ENCODE measurements at places on chromosomes 4 and X.
A peak's percentile ranks its signal among the peaks of the same experiment; 100 is the strongest.

DNA sequence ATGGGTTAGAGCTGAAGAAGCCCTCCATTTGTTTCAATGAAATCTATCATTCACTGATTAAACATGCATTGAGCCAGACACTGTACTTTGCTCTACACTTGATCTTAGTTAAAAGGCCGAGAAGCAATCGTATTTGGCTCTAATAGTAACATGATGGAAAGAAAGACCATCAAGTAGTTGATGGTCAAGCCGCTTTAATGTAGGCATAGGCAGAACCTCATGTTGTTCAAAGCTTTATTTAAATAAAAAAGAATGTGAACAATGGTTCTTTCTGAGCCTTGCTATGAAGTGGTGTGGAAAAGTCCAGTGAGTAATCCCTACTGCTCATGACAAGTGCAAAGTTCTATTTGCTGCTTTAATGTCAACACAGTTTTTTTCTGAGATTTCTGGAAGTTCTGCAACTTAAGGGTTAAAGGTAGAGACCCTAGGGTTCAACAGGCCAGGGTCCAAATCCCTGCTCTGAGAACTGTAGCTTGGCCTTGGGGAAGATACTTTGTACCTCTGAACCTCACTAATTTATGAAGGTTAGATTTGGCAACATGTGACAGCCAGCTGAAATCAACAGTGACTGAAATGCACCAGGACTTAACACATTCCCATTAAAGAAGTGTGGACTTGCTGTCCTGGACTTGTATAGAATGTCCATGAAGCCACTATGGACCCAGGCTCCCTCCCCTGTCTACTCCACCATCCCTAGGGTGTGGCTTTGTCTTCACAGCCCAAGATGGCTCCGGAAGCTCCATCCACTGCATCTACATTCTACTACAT is 17.9 kb upstream of the LAP3 start:
- DNase-seq, result no peak
- no peak overlapping the region for H3K27ac ChIP-seq
- H3K27me3 ChIP-seq, result no peaks in the 10 kb centered on the region
- H3K4me3 ChIP-seq, result no peak overlapping the region
- no peaks in the 10 kb centered on the region for H3K36me3 ChIP-seq

- no peaks in the 10 kb centered on the region for H3K4me1 ChIP-seq
- no peak overlapping the region for H3K4me3 ChIP-seq
- H3K27me3 ChIP-seq, result no peaks in the 10 kb centered on the region
- no peak for DNase-seq
- H3K36me3 ChIP-seq, result no peaks in the 10 kb centered on the region
These were observed 179.8 kb downstream of the SPCS3 start for GRCh38 chr4:176499518-176499917.

GRCh38 chr4:144583658-144584057 is 62.3 kb upstream of the HHIP start:
- no peak for DNase-seq
- no peaks in the 10 kb centered on the region for H3K36me3 ChIP-seq
- H3K4me1 ChIP-seq, result no peaks in the 10 kb centered on the region
- no peaks in the 10 kb centered on the region for H3K27me3 ChIP-seq

DNA sequence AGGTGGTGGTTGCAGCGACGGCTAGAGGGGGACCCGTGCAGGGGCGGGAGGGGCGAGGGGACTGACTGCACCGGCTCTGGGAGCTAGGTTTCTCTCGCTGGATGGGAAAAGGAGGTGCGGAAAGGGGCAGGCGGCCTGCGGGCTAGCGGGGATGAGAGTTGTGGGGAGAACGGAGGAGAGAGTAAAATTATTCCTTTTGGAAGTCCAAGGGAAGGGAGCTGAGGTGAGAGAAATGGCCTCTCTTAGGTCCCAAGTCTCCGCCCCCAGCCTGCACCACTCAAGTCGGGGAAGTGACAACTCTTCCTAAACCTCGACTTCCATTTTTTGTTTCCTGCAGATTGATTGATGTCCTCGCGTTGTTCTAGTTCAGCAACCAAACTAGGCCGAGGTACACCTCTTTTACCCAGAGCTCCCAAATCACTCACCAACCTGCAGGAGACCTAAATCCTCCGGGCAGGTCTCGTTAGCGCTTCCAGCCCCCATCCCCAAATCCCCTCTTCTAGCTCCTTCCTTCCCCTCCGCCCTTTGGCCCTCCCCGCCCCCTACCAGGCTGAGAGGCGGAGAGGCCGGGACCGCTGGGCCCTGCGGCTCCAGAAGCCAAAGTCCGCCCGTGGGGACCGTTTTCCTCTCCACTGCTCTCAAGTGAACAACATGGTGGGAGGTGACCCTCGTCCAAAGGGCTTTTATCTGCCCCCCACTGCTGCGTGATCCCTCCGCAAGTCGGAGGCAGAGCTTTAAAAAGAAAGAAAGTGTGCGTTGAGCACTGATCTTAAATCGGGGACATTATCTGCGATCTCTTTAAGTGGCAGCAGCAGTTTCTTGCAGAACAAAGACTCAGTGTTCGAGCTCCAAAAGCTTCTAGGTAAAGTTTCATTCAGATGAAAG is 7.3 kb downstream of the PITX2 start:
- H3K27me3 ChIP-seq, result peaks cover 100% of the 10 kb centered on the region
- H3K27ac ChIP-seq, result no peak overlapping the region
- no peak overlapping the region for H3K4me3 ChIP-seq

DNA sequence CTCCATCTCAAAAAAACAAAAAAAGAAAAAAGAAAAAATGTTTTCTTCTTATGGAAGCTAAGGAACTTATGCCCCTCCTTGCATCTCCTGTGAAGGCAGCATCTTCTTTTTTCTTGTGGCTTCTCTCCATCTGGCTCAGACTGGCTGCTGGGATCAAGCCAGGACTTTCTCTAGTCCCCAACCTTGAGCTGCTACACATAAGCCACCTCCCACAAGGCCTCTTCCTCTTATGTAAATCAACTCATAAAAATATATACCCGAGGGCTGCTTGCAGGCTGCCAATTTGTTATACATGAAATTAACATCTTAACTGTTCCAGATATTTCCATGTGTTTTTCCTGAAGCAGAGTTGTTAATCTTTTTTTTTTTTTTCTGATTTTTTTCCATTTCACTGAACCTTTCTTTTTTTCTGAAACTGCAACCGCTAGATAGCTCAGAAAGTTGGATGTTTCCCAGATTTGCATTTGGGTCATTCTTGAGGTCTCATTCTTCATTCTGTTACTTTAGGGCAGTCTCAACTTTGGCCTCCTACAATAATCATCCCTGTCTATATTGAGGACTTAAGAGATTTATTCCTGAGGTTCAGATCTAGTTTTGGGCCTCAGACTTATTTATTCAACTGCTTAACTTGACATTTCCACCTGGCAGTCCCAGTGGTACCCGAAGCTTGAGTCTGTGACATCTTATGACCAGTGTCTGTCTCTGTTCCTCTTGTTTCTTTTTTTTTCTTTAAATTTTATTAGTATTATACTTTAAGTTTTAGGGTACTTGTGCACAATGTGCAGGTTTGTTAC is 10.3 kb downstream of the SNX25 start:
- H3K4me1 ChIP-seq, result peaks cover 11% of the 10 kb centered on the region
- no peak for DNase-seq
- no peaks in the 10 kb centered on the region for H3K36me3 ChIP-seq
- H3K27me3 ChIP-seq, result no peaks in the 10 kb centered on the region

DNA sequence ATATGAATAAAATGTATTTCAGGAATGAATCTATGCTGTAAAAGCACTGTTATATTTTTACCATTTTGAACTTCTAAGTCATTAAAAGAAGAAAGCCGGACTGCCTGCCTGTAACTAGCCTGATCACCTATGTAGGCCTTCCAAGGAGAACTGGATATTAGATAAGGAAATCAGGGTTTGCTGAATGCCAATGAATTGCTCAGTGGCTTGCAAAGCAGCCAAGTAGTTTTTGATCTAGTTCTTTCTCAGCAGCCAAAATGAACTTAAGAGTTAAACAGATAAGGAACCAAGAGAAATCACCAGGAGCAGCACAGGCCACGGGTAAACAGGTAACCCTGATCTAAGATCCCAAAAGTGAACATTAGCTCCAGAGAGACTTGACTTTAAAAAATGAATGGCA is 3.3 kb downstream of the ANXA5 start:
- H3K4me3 ChIP-seq, result no peak overlapping the region
- H3K27me3 ChIP-seq, result no peaks in the 10 kb centered on the region
- peaks cover 25% of the 10 kb centered on the region for H3K36me3 ChIP-seq
- DNase-seq, result no peak
- H3K27ac ChIP-seq, result no peak overlapping the region
- H3K4me1 ChIP-seq, result peaks cover 49% of the 10 kb centered on the region

DNA sequence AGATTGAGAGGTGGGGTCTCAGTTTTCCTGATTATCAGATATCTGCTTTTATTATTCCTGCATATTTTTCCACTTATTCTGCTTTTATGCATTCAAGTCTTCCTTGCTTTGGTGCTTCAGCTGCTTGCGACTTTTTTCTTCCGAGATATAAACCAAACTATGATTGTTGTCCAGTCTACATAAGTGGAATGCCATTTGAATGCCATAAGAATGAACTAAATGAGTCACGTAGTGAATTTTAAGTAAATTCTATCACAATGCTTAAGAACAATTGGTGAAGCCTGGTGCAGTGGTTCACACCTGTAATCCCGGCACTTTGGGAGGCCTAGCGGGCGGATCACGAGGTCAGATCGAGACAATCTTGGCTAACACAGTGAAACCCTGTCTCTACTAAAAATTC is 189.1 kb downstream of the PCDH18 start:
- no peaks in the 10 kb centered on the region for H3K4me1 ChIP-seq
- no peak overlapping the region for H3K27ac ChIP-seq
- DNase-seq, result no peak
- no peak overlapping the region for H3K4me3 ChIP-seq
- H3K36me3 ChIP-seq, result no peaks in the 10 kb centered on the region
- H3K27me3 ChIP-seq, result no peaks in the 10 kb centered on the region

- no peak overlapping the region for H3K4me3 ChIP-seq
- H3K27ac ChIP-seq, result no peak overlapping the region
- H3K4me1 ChIP-seq, result no peaks in the 10 kb centered on the region
- DNase-seq, result no peak
- H3K36me3 ChIP-seq, result no peaks in the 10 kb centered on the region
- no peaks in the 10 kb centered on the region for H3K27me3 ChIP-seq
These were observed 58.7 kb downstream of the RASGEF1B start for GRCh38 chr4:81412946-81413495.

GRCh38 chr4:146049802-146050201 is 111.2 kb upstream of the ZNF827 start:
- no peaks in the 10 kb centered on the region for H3K36me3 ChIP-seq
- no peak overlapping the region for H3K4me3 ChIP-seq
- no peaks in the 10 kb centered on the region for H3K27me3 ChIP-seq
- no peak overlapping the region for H3K27ac ChIP-seq

DNA sequence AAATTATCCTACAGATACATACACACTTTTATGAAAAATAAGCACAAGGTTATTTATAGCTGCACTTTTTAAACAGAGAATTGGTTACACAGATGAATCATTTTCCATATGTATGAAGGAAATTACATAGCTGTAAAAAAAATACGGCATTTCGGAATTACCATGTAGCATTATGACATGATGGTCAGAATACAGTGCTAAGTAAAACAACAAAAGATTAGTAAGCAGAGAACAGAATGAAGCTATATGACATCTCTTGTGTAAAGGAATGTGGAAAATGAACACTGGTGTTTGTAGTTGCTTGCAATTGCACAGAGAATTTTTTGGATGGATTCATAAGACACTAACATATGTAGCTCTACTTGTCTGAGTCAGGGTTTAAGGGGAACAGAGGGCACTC is 1222.0 kb upstream of the PRKX start:
- peak overlapping the region; percentile 70 for H3K27ac ChIP-seq
- DNase-seq, result no peak
- H3K27me3 ChIP-seq, result no peaks in the 10 kb centered on the region
- H3K4me3 ChIP-seq, result no peak overlapping the region

- no peaks in the 10 kb centered on the region for H3K36me3 ChIP-seq
- no peak for DNase-seq
- H3K4me1 ChIP-seq, result no peaks in the 10 kb centered on the region
- H3K4me3 ChIP-seq, result no peak overlapping the region
- H3K27ac ChIP-seq, result no peak overlapping the region
These were observed 28.0 kb upstream of the AMOT start for GRCh38 chrX:112868586-112868985.

GRCh38 chrX:16433021-16433420 is 216.9 kb upstream of the S100G start:
- no peaks in the 10 kb centered on the region for H3K4me1 ChIP-seq
- H3K4me3 ChIP-seq, result no peak overlapping the region
- no peak overlapping the region for H3K27ac ChIP-seq
- no peak for DNase-seq

GRCh38 chr4:17068891-17069290 is 170.4 kb upstream of the LDB2 start:
- peak; percentile 93 for DNase-seq
- H3K4me1 ChIP-seq, result no peaks in the 10 kb centered on the region

DNA sequence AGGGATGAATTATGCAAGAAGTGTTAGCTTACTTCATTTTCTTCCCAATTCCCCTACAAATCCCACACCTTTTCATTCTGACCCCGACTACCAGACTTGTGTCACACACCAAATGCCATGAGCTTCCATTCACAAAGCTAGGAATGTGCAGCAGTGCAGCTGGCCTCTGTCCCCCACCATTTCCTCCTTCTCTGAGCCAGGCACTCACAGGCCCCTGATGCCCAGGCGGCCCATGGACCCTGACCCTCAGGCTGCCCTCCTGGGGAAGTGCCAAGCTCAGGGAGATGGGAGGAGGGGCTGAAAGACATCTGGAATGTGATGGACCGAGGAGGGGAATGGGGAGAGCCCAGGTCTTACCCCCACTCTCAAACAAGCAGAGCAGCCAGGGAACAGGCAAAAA is 67.0 kb upstream of the BCOR start:
- H3K27me3 ChIP-seq, result no peaks in the 10 kb centered on the region
- no peak overlapping the region for H3K27ac ChIP-seq
- peaks cover 29% of the 10 kb centered on the region for H3K4me1 ChIP-seq
- no peaks in the 10 kb centered on the region for H3K36me3 ChIP-seq

DNA sequence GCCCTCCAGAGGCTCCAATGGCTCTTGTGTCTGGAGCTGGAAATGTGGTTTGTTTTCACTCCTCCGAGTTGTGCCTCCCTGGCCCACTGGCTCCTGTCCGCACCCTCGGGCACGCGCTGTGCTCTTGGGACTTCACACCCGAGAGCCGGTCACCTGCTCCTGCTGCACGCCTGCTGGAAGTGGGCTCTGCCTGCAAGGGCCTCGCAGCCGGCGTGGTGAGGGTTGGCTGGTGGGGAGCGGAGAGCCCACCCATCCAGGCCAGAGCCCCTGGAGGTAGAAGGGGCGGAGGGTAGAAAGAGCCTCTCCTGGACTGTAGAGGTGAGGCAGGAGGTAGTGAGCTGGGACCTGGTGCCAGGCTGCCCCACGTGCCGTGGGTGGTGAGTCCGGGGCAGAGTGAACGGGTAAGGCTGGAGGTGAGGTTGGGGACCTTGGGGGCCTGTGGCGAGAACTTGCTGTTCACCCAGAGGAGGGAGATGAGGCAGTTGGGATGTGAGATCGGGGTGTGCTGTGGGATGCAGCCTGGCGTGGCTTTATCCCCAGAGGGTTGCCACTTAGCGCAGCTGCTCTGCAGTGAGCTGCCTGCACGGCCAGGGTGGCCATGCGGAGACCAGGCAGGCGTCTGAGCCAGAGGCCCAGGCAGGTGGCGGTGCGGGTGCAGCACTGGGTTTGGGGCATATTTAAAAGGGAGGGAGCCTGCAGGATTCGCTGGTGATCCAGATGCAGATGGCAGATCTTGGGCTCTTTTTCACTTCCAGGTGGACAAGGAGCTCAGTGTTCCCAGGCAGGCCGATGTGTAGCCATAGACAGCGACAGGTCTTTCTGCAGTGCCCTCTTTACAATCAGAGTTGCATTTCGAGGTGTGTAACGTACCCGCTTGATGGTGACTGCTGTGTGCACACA is 48.8 kb downstream of the PCGF3 start:
- H3K36me3 ChIP-seq, result no peaks in the 10 kb centered on the region
- no peak for DNase-seq
- no peak overlapping the region for H3K4me3 ChIP-seq
- H3K4me1 ChIP-seq, result no peaks in the 10 kb centered on the region
- no peak overlapping the region for H3K27ac ChIP-seq
- H3K27me3 ChIP-seq, result no peaks in the 10 kb centered on the region

All from left lung (tissue), 14 donors.